Spinal cord (tissue), 10 donors: ENCODE measurements at places on chromosomes 3 and 15. TPM values are rescaled to one million over a fixed set of nuclear protein-coding genes. Genes with fewer than 3 reads are reported as not detected.

CELF6 gene
- 6.8 TPM for total RNA-seq

- no peak for DNase-seq
Measured at GRCh38 chr15:94042180-94042928, 189.0 kb upstream of the MCTP2 start.

GRCh38 chr3:23103764-23104163, 99.4 kb upstream of the UBE2E2 start:
- no peak for DNase-seq

- no peak for DNase-seq
Measured at GRCh38 chr3:42601896-42602581, 1.6 kb downstream of the NKTR start.

FAM131A gene
- 43.8 TPM for total RNA-seq

DNA sequence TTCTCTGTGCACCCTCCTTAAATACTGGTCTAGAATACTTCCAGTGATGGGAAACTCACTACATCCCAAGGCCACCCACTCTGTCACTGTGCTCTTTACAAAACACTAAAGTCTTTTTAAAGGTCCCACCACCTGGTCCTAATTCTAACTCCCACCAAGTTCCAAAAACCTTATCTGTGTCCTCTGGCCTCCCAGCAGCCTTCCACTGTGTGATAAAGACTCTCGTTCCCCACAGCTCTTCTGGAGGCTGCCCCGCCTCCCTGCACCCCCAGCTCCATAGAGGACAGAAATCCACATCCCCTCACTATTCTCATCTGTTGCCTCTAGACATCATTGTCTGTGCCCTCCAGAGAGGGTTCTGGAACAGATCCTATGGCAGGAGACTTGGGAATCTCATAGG, 276.4 kb downstream of the FAM43A start:
- no peak for DNase-seq

TMEM212 gene
- total RNA-seq = 0.40 TPM

- no peak for DNase-seq
Measured at GRCh38 chr3:85161544-85161943, 202.8 kb downstream of the CADM2 start.

TP63 gene
- 4.3 TPM for total RNA-seq

DNA sequence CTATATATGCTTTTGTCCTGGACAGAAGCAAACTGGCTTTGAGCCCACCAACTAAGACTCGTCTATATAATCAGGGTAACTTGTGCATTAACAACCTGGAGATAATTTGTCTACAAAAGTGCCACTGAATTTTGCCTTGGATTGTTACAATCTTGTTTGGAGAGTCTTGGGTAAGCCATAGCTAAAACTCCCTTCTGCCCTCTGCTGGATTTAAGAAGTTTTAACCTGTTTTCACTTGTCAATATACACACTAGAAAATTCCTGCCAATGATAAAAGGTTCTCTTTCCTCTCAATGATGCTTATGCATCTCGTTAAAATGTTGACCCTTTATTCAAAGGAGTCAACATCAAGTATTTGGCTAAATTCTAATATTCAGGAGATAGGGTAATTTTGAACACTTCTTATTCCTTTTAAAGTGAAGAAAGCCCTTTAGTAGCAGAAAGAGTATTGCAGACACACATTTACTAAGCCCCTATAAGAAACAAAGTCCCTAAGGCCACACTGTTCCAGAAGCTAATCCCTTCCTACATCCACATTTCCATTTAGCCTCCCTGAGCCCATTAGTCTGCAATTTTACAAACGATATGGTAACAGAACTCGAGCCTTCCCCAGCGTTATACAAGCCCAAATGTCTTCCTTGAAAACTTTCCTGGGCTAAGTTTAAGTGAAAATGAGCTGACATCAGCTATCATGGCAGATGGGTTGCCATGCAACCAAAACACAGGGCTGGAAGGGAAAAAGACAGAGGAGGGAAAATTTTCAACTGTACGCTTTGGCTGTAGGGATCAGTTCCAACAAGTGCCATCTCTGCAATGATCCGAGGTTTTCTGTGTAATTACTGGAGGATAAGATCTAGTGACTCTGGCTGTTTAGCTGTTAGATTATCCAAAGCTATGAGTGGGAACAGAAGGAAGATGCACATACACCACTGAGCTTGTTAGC, 75.9 kb upstream of the FGF12 start:
- DNase-seq = no peak

- DNase-seq = no peak
Measured at GRCh38 chr3:113054552-113054951, 63.8 kb downstream of the GTPBP8 start.

- DNase-seq = no peak
Measured at GRCh38 chr3:37501571-37502313, 327.4 kb upstream of the LRRFIP2 start.

CAMKV gene
- total RNA-seq = 54.0 TPM

GRCh38 chr3:98735761-98736269, 27.3 kb upstream of the ST3GAL6 start:
- DNase-seq = no peak

GRCh38 chr3:56590814-56591213, 33.8 kb downstream of the CCDC66 start:
- DNase-seq = no peak

DNA sequence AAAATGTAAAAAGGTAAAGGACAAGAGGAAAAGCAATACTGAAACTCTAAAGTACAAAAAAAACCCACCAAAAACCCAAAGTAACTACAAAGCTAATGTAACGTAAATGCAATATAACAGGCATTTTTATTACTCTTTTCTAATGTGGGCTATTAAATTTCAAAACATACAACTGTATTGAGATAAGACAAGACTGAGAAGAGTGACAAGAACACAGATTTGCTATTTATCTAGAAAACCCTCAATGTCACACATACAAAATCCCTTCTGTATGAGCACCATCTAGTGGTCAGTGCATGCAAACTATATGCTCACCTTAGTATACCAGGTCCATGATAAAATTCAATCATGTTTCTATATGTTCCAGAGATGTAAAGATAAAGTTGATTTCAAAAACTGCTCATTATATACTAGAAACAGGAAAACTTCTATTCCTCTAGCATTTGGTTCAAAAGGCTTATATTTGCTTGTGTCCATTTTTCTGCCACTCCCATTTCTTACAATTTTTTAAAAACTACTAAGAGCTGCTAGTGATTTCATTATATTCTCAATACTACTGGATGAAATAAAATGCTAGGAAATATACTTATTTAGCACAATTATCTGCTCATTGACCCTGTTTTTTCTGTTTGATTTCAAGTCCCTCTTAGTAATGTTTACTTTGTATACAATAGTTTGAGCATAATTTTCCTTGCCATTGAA, 111.4 kb downstream of the DLG1 start:
- peak; percentile 69 for DNase-seq
